ENCODE measurements at places on chromosomes 6 and 20. TPM values are rescaled to one million over a fixed set of nuclear protein-coding genes. Genes with fewer than 3 reads are reported as not detected.

DNA sequence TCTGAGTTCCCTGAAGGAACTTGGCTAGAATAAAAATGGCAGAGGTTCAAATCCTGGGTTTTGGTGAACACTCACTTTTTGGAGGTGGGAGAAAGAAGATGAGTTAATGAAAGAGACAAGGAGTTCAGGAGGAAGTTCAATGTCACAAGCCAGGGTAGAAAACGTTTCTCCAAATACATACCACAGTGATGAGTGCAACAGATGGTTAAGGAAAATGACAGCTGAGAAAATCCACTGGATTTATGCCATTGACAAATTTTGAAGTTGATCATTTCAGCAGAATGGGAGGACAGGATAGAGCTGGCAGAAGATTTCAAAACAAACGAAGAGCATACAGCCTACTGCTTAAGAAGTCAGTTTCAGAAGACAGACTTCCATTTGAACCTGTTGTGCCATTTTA, 122.7 kb downstream of the GFRAL start:
- no peaks in the 10 kb centered on the region for H3K27me3 ChIP-seq
- no peak overlapping the region for H3K27ac ChIP-seq
- no peaks in the 10 kb centered on the region for H3K36me3 ChIP-seq
- no peak for DNase-seq

DNA sequence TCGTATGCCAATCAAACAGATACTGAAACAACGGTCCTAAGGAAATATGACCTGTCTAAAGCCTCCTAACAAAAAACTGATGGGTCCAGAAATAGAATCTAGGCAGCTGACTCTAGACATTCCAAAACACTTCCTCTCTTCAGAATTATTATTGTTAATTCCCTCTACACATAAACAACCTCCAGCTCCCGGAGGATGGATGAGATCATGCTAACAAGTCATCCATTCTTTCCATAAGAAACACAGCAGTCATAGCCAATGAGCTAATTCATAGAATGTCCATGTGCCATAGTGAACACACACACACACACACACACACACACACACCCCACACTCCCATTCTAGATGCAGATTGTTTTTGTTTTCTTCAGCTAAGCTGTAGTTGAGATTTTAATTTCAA, 44.3 kb downstream of the HDGFL1 start:
- no peak for DNase-seq
- H3K4me1 ChIP-seq = no peaks in the 10 kb centered on the region
- no peak overlapping the region for H3K4me3 ChIP-seq

DNA sequence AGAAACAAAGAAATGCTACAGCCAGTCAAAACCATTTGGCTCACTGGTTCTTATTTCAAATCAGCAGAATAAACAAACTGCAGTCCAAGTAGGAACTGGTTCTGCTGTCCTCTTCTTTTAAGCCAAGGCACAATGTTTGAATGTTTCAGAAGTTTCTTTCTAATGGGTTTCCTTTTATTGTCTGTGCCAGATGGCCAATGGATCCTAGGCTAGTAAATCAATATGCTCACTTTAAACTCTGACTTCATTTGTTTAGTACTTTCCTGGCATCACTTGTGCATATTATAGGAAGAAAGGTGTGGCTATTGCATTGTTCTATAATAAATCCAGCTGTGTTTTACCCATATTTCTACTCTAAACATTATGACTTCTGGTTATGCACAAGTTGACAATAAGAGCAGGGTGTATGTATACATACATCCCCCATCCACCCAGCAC, 99.7 kb upstream of the PLCB4 start:
- DNase-seq = no peak
- no peaks in the 10 kb centered on the region for H3K27me3 ChIP-seq
- no peaks in the 10 kb centered on the region for H3K4me1 ChIP-seq
- no peak overlapping the region for H3K27ac ChIP-seq
- H3K4me3 ChIP-seq = no peak overlapping the region
- no peaks in the 10 kb centered on the region for H3K36me3 ChIP-seq

DNA sequence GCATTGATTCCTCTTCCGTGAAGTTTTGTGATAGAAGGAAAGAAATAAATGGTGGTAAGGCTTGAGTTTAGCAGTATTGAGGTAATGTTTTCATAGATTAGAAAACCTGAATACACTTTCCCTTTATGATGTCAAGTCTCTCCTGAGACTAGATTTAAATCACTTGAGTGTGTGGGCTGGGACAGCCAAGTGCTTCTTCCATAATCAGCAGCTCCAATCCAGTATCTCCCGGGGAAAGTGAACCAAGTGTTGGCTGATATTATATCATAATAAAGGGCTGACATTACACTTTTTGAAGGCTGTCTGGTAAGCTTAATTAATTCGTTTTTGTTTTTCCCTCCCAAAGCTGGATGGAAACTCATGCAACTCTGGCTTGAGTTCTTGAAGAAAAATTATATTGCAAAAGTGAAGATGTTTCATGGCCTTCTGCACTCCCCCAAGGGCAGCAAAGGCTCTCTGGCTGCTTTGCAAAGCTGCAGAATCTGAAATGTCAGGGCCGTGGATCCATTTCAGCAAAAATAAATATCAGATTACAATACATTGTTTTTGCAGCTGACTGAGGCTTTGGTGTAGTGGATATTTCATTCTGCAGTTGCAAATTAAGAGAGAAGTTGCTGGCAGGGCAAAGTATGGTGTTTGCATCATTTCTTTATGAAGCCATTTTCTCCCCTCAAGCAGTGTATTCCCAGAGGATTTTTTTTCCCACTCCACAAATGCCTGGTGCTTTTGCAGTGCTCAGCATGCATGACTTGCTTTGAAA, 101.2 kb downstream of the MKKS start:
- no peak overlapping the region for H3K27ac ChIP-seq
- H3K4me1 ChIP-seq = no peaks in the 10 kb centered on the region
- no peaks in the 10 kb centered on the region for H3K36me3 ChIP-seq
- DNase-seq = no peak
- peaks cover under 1% of the 10 kb centered on the region for H3K27me3 ChIP-seq
- H3K4me3 ChIP-seq = no peak overlapping the region

DNA sequence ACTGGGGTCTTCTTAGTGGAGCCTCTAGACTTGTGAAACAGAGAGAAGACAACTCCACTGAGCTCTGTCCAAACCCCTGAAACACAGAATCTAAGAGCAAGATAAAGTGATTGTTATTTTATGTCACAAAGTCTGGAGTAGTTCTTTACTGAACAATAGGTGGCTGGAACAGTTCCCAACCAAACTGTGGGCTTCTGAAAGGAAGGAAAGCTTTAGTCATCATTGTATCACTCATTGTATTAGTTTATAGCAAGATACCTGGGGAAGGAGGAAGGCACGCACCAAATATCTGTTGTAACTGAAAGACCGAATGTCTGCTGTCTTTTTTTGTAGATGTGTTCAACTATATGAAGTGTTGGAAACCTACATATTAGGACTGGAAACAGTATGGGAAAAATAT, 284.9 kb upstream of the TBX18 start:
- H3K4me3 ChIP-seq = no peak overlapping the region
- no peak overlapping the region for H3K27ac ChIP-seq
- no peaks in the 10 kb centered on the region for H3K27me3 ChIP-seq
- H3K36me3 ChIP-seq = no peaks in the 10 kb centered on the region
- no peak for DNase-seq

- no peak overlapping the region for H3K27ac ChIP-seq
- peaks cover 2% of the 10 kb centered on the region for H3K4me1 ChIP-seq
- DNase-seq = no peak
- peaks cover 34% of the 10 kb centered on the region for H3K27me3 ChIP-seq
Observed at GRCh38 chr6:164104432-164104831, 689.9 kb downstream of the QKI start.

Gene UST
- 0.89 TPM for total RNA-seq

Data from activated naive CD8-positive, alpha-beta T cell treated with anti-CD3 and anti-CD28 coated beads for 36 hours (primary cell).